ENCODE measurements at places on chromosomes 7 and 10.

GRCh38 chr10:125850766-125851731 lies 27.7 kb downstream of the BCCIP start:
- no peak for DNase-seq

GRCh38 chr7:117941138-117941810 lies 68.0 kb upstream of the CTTNBP2 start:
- DNase-seq = no peak

DNA sequence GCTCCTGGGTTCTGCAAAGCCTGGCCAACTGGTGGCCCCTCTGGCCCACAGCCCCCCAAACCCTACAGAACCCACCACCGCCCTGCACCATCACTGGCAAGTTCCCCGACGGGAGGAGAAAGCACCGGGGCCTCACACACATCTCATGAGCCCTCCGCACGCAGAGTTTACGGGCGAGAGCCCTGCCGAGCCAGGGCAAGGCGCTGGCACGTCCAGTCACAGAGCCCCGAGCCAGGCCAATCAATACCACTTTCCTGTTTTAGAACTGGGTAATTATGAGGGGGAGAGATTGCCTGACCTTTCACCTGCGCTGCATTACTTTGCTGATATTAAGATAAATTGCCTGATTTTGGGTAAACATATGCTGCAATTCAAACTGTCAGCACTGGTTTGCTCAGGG lies 113.3 kb downstream of the EBF3 start:
- DNase-seq = no peak

- no peak for DNase-seq
Observed at GRCh38 chr10:23075672-23076071, 19.7 kb upstream of the MSRB2 start.

DNA sequence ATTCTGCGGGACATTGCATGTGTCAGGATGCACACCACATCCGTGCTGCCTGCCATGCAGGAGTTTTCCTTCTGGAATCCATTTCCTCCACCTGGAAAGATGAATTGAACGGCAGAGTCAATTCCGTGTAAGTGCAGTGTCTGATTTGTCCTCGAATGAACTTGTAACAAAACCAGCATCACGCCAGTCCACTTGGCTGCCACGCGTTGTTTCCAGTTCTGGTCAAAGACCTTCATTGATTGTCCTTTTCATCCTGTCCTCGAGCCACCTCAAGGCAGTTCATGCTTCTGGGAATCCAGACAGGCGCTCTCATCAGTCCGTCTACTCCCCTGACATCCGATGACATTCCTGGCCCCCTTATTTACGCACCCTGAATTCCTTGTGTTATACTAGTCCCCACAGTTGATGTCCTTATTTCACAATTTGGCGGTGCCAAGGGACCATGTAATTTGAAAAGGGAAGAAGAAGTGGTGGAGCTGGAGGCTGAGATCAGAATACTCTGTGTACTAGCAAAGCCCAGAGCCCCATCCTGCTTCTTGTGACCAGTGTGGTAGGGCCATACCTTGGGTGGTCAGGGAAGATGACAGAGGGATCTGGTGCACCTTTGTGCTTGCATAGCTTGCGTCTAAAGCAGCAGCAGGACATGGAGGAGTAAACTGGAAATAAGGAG lies 502.2 kb downstream of the PLXNA4 start:
- DNase-seq = no peak

DNA sequence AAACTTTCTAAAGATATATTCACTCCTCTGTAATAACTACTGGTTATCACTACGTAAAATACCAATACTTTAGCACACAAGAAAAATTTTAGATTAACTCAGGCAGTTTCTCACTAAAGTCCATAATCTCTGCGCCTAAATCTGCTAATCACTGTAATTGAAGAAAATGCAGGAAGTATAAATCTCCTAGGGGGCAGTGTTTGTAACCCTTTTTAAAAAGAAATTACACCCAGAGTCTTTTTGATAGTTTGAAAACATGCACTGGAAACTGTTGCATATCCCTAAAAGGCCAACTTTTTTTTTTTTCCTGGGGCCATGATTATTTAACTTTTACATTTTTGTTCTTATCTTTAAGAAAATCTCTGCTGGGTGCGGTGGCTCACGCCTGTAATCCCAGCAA lies 209.6 kb downstream of the KIAA1217 start:
- no peak for DNase-seq

GRCh38 chr10:54559498-54559897 lies 241.5 kb downstream of the PCDH15 start:
- no peak for DNase-seq

DNA sequence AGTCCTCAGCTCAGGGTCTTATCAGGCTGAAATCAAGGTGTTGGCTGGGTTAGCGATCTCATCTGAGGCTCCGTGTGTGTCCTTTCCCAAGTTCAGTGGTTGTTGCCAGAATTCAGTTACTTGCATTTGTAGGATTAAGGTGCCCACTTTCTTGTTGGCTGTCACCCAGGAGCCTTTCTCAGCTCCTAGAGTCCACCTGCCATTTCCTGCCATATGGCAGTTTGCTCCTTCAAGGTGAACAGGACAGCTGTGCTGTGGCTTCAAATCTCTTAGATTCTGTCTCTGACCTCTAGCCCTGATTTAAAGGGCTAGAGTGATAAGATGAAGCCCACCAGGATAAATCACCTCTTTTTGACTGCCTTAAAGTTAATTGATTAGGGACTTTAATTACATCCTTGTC lies 1.0 kb upstream of the HIF1AN start:
- no peak for DNase-seq

DNA sequence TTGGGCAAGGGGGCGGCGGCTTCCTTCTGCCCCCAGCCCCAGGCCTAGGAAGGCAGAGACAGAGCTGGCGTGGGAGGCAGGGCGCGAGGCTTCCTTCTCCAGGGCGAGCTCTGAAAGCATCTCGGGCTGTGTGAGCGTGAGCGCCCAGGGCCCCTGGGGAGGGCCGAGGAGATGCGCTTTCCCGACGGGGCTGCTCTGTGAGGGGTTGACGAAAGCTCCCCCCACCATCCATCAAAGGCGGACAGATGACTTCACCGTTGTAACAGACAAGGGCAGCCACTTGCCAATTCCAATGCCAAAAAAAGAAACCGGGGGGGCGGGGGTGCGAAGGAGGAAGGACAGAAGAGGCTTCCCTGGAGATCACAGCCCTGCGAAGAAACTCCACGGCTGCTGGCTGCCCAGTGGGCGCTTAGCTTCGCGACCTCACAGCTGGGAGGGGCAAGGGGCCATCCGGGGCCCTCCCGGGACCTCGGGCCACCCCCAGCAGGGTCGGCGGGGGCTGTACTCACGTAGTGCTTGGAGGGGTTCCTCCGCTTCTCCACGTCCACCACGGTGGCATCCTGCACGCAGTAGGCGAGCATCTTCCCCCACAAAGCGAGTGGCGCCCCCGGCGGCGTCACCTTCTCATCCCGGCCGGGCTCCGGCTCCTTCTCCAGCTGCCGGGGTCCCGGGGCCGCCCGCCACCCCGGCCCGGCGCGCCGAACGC lies 537 bp downstream of the SH3PXD2A start:
- no peak for DNase-seq

GRCh38 chr10:12938271-12938670 lies 63.2 kb downstream of the CCDC3 start:
- no peak for DNase-seq

- no peak for DNase-seq
Observed at GRCh38 chr7:87528730-87529129, 53.2 kb upstream of the ABCB4 start.
